ENCODE measurements at places on chromosomes 6 and 20.

- no peak for DNase-seq
Measured at GRCh38 chr6:12314751-12315150, 24.6 kb downstream of the EDN1 start.

DNA sequence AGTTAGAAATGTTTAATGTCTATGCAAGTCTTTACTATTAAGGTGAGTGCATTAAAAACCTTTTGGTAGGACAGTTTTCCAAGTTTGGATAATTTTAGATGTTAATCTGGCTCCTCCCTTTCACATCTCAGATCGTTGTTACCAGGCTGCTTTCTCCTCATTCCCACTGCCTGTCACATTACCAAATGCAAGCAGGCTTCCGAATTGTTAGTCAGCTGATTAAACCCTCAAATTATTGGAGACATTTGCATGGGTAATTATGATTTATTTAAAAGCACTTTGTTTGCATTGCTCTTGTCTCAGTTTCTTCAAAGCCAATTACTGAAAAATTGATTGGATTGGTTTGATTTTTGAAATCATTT, 816.5 kb downstream of the KIF16B start:
- no peak for DNase-seq

GRCh38 chr6:10658910-10659698, 35.3 kb downstream of the C6orf52 start:
- DNase-seq: no peak

DNA sequence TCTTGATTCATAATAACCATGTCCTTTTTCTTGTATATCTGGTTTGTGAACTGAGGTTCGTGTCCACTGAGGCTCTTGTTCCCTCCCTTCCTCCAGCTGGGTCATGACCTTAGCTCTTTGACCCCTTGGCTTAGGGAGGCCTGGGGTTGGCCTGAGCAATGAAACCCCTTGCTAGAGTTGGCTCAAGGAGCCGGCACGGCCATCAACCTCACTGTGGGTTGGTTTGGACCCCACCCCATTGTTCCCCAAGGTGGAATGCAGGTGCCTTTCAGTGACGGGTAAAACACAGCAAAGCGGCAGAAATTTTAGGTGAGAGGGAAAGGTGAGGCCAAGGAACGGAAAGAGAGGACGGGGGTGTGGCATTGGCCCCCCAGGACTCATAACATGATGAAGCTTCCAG, 44.5 kb upstream of the PHACTR3 start:
- no peak for DNase-seq

GRCh38 chr6:162219266-162219665, 508.3 kb downstream of the PRKN start:
- no peak for DNase-seq

- DNase-seq: no peak
Measured at GRCh38 chr20:3371754-3372153, 35.7 kb downstream of the DNAAF9 start.

GRCh38 chr20:52577696-52578095, 386.1 kb upstream of the ZFP64 start:
- no peak for DNase-seq

Measured in left hindlimb (tissue), 1 donor.